ENCODE measurements at places on chromosomes 3 and 15. TPM values are rescaled to one million over a fixed set of nuclear protein-coding genes. Genes with fewer than 3 reads are reported as not detected.

Gene SPTSSB
- total RNA-seq: not detected

Gene MUSTN1
- not detected for total RNA-seq

Gene TTC23
- 25.9 TPM for total RNA-seq

Gene RTP3
- total RNA-seq: not detected

Gene PEX11A
- total RNA-seq: 3.4 TPM

Gene ARL14
- not detected for total RNA-seq

Gene CRYGS
- 2.2 TPM for total RNA-seq

Gene MGLL
- 40.6 TPM for total RNA-seq

Gene TMEM40
- total RNA-seq: not detected

Gene THRB
- total RNA-seq: 0.38 TPM

Gene MLF1
- 6.6 TPM for total RNA-seq

Gene GCSAM
- not detected for total RNA-seq

Gene RAB27A
- total RNA-seq: 6.7 TPM

Gene SLC2A2
- not detected for total RNA-seq

Gene ADGRG7
- not detected for total RNA-seq

Gene SYNPR
- total RNA-seq: not detected

Gene RASGRP1
- total RNA-seq: 0.85 TPM

Gene GHSR
- not detected for total RNA-seq

Gene FGF12
- total RNA-seq: 0.28 TPM

Gene CELSR3
- total RNA-seq: 0.47 TPM

Gene CYP11A1
- not detected for total RNA-seq

Gene C3orf85
- not detected for total RNA-seq

Gene PPIP5K1
- total RNA-seq: 18.4 TPM

Gene STRA6
- total RNA-seq: not detected

Gene TLR9
- not detected for total RNA-seq

Gene SLC25A38
- 15.5 TPM for total RNA-seq

Gene CHST13
- total RNA-seq: not detected

Gene GOLGA8B
- 10.7 TPM for total RNA-seq

Gene CD200
- 3.6 TPM for total RNA-seq

Gene GNAT1
- total RNA-seq: not detected

Gene HDGFL3
- total RNA-seq: 54.1 TPM

Gene ANKRD63
- 0.09 TPM for total RNA-seq

Gene STT3B
- 178 TPM for total RNA-seq

Gene GOLGA6D
- total RNA-seq: not detected

Gene PLA2G4D
- not detected for total RNA-seq

Gene ACTC1
- not detected for total RNA-seq

Gene SSUH2
- under 0.01 TPM for total RNA-seq

Gene MESP2
- 0.18 TPM for total RNA-seq

Gene CORO2B
- total RNA-seq: 2.7 TPM

Gene IMPG2
- total RNA-seq: 0.54 TPM

Gene MNS1
- 0.28 TPM for total RNA-seq

Gene AADACL2
- total RNA-seq: not detected

Gene SLITRK3
- not detected for total RNA-seq

Gene ZNF501
- 7.8 TPM for total RNA-seq

Gene HLTF
- 21.6 TPM for total RNA-seq

Gene SH3BP5
- 98.2 TPM for total RNA-seq

Gene FRMD5
- total RNA-seq: 11.7 TPM

Gene ZPLD1
- 0.09 TPM for total RNA-seq

Gene ANKRD34C
- total RNA-seq: not detected

Gene RPL4
- 1,891 TPM for total RNA-seq

Gene CASR
- total RNA-seq: not detected

Gene HCLS1
- 65.9 TPM for total RNA-seq

Gene DUOX2
- total RNA-seq: not detected

Gene MUC4
- total RNA-seq: under 0.01 TPM

Gene MESP1
- total RNA-seq: 0.18 TPM

Measured in endothelial cell of coronary artery (primary cell).